Stimulated activated CD8-positive, alpha-beta memory T cell treated with anti-CD3 and anti-CD28 coated beads, Interleukin-12 subunit alpha, Interleukin-12 subunit beta, amount 100 ng/mL, for 4 hours (primary cell): ENCODE measurements at places on chromosomes 6 and 20.

GRCh38 chr6:72703093-72703492 is 81.2 kb downstream of the KCNQ5 start:
- DNase-seq = no peak

- no peak for DNase-seq
Observed at GRCh38 chr20:11711214-11711613, 206.5 kb upstream of the BTBD3 start.

- no peak for DNase-seq
Observed at GRCh38 chr6:29201966-29202365, 31.3 kb downstream of the OR2J2 start.

DNA sequence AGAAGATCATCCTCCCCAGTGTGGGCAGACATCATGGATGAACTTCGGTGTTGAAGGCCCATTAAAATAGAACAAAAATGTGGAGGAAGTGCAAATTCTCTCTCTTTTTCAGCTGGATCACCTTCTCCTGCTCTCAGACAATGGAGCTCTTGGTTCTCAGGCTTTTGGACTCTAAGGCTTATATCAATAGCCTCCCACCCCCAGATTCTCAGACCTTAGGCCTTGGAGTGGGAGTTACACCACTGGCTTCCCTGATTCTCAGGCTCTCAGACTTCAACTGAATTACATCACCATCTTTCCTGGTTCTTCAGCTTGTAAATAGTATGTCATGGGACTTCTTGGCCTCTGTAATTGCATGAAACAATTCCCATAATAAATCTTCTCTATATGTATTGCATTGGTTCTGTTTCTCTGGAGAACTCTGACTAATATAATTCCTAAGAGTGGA is 36.6 kb downstream of the NSFL1C start:
- DNase-seq = no peak

DNA sequence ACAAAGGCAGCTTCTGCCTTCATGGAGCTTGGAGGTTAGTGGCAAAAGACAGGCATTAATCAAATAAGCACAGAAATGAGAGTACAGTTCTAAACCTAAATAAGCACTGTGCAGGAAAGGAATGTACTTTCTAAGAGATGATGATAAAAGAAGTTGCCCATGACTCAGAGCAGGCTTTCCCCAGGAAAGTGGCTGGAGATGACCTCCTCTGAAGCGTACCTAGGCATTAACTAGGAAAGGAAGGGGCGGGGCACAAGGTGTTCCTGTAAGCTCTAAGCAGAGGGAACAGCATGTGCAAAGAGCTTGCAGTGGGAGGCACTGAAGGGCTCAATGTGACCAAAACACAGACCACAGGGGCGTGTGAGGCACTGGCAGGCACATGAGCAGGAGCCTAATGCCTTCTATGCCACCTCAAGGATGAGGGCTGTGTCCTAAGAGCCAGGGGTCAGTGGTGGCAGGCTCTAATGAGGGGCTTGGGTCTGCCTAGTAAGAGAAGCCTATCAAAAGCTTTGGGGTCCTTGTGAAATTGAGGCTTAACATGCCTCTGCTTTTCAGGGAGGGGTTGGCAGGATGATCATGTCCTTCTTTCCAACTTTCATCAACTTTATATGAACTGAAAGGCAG is 4.9 kb downstream of the SSTR4 start:
- DNase-seq = no peak

DNA sequence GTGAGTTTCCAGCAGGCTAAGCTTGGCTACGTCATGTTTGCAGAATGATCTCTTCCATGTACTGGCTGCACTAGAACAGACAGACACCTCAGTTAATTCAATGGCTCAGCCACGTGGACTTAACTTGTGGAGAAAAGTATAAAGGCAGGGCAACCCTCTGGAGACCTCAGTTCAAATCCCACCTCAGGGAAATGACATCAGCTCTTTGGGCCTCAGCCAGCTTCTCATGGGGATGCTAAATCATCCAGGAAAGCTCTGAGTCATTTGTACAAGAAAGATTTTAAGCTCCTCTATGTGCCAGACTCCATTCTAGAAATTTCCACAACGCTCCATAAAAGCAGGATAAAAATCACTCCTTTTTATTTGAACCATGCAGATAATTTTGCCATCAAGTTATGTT is 128.5 kb upstream of the SALL4 start:
- DNase-seq = no peak

DNA sequence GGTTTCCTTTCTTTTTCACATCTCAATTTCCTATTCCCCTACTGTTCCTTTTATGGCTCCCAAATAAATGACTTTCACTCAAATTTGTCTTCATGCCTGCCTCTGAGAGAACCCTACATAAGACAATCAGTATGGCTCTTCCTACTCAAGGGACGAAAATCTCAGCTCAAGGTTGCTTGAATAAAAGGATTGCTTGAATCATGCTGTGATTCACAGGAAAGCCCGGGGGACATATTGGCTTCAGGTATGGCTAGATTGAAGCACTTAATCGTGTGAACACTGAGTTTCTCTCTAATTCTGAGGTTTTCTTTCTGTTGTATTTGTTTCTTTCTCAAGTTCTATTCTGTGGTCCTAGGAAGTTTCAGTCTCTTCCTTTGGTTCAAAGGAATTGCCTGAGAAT is 140.3 kb upstream of the SULF2 start:
- no peak for DNase-seq

GRCh38 chr6:73823046-73823735 is 127.2 kb downstream of the CD109 start:
- no peak for DNase-seq

GRCh38 chr6:4620284-4621151 is 155.7 kb upstream of the CDYL start:
- DNase-seq = no peak

DNA sequence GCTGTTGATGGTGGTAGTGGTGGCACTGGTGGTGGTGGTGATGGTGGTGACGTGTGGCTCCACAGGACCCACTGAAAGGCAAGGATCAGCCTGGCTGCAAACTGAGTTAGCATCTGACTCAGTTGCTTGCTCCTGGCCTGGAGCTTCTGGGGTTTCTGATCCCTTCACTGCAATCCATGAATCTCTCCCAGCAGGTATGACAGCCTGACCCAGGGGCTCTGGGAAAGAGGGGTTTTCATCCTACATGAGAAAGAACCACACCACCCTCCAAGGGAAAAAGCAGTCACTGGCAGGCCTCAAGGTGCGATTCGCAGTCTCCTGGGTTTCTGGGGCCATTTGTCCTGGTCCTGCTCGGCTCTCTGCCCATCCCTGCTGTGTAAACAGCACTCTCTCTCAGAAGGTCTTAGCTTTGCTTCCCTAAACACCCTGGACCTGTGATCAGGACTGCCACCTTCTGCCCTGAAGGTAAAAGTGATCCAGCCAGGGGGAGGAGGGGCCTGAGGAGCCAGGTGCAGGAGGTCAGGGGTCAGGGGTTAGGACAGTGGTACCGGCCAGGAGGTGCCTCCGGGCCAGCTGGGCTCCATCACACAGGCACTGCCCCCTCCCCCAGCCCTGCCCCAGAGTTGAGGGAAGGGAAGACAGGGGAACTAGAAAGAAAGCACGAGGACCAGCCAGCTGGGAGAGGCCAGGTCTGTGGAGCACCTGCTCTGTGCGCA is 152.0 kb downstream of the BMP7 start:
- DNase-seq = no peak

DNA sequence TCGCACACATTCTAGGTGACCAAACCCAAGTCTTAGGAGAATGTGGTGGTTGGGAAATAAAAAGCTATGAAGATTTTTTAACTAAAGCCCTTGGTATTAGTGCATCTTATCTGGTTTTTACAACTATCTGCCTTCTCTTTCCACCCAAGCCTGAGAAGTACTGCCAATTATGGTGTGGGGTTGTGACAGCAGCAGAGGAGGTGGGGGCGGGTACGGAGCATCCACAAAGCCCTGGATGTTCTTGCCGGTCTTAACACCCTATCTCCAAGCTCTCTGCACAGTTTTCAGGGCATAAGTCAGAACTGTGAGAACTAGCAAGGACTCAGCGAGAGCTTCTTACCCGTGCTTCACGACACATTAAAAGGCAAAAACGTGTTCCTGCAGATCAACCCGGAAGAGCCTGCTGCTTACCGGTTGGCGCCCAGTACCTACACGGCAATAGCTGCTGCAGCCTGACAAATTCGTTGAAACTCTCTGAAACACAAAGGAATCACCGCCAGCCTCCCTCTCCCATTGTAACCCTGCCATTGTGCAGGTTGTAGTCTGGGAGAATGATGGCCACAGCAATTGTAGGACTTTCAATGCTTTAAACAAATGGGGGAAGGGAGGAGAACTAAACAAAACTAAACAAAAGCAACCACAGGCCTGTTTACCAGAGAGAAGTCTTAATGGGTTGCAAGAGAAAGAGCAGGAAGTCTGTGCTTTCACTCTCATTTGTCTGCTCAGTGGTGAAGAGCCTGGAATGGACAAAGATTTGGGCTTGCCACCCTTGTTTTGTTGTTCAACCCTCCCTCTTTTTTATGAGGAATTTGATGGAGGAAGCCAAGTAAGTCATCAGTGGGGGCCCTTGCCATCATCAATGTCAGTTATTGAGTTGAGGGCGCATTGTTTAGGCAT is 461.0 kb upstream of the JARID2 start:
- DNase-seq = no peak

DNA sequence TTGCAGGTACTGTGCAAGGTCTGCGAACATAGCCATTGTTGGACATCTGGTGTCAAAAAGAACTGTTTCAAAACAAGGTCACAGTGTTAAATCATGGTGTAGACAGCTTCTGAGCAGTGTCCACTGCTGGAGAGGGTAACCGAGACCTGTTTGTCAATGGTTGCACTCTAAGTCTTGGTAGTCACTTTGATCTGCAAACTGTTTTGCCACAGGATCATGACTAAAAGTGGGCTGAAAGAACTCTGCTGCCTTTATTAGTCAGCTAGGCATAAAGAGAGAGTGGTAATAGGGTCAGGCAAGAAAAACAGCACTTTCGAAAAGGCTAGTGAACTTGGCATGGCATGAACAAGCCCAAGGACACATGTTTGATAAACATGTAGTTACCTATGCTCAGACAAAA is 552.3 kb upstream of the CITED2 start:
- no peak for DNase-seq

- no peak for DNase-seq
Observed at GRCh38 chr20:54598352-54598751, 123.0 kb downstream of the DOK5 start.
